Mesothelial cell of epicardium (in vitro differentiated cells): ENCODE measurements at places on chromosomes 1 and 21.

- H3K4me1 ChIP-seq, result no peaks in the 10 kb centered on the region
- no peaks in the 10 kb centered on the region for H3K27me3 ChIP-seq
- DNase-seq, result no peak
- H3K4me3 ChIP-seq, result no peak overlapping the region
- H3K27ac ChIP-seq, result no peak overlapping the region
These were observed 27.5 kb downstream of the LRRC8C start for GRCh38 chr1:89660224-89661061.

GRCh38 chr1:55388960-55389359, 173.8 kb upstream of the USP24 start:
- no peak for DNase-seq
- H3K27ac ChIP-seq, result no peak overlapping the region
- peaks cover 9% of the 10 kb centered on the region for H3K4me1 ChIP-seq
- no peaks in the 10 kb centered on the region for H3K27me3 ChIP-seq
- no peak overlapping the region for H3K4me3 ChIP-seq

DNA sequence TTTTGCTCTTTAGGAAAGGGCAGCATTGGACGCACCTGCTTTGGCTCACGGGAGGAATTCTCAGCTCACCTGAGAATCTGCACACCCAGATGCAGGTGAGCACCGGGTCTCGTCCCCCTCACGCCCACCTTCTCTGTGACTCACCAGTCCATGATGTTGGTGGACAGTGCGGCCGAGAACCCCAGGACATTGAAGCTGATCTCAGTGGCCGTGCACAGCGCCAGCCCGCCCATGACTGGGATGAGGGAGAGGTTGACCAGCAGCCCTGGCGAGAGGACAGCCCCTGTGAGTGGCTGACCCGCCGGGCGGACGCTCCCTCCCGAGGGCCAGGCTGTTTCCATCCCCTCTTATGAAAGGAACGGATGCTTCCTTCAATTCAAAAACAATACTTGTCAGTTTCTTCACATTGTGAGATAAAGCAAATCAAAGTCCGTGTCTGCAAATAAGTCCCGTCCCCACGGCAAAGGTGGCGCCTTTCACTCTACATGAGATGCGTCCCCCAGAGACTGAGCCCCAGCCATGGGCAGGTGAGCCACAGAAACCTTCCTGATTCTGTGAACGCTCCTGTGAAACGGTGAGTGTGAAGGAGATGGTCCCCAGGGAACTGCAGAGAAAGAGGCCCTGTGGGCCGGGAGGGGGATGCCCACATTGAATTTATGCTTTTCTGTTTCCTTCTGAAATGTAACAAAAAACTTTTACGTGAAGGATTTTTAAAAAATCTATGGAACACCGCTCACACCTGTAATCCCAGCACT, 12.7 kb upstream of the CDK11B start:
- H3K4me3 ChIP-seq, result no peak overlapping the region
- peaks cover 10% of the 10 kb centered on the region for H3K36me3 ChIP-seq
- DNase-seq, result no peak
- H3K4me1 ChIP-seq, result no peaks in the 10 kb centered on the region
- no peaks in the 10 kb centered on the region for H3K27me3 ChIP-seq

GRCh38 chr1:208766832-208767231, 522.6 kb upstream of the PLXNA2 start:
- DNase-seq, result peak; percentile 49
- peak overlapping the region; percentile 44 for H3K27ac ChIP-seq
- peaks cover 55% of the 10 kb centered on the region for H3K4me1 ChIP-seq
- no peak overlapping the region for H3K4me3 ChIP-seq
- no peaks in the 10 kb centered on the region for H3K27me3 ChIP-seq

- H3K4me1 ChIP-seq, result peaks cover 23% of the 10 kb centered on the region
- no peak for DNase-seq
- H3K36me3 ChIP-seq, result peaks cover 7% of the 10 kb centered on the region
- no peak overlapping the region for H3K4me3 ChIP-seq
- peak overlapping the region; percentile 18 for H3K27ac ChIP-seq
- no peaks in the 10 kb centered on the region for H3K27me3 ChIP-seq
These were observed 119.8 kb downstream of the GALNT2 start for GRCh38 chr1:230186874-230187273.

DNA sequence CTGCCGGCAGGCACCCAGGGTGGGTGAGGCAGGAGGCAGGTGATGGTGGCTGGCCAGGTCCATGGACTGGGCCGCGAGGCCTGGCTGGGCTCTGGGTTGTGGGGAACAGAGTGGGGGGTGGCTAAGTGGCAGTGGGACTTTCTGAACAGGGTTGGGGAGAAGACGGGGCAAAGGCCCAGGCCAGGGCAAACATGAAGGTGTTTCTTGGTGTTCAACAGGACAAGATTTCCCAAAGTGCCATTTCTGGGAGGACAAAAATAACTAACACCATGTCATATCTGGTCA, 26.8 kb downstream of the STUM start:
- no peak for DNase-seq
- H3K27ac ChIP-seq, result no peak overlapping the region
- H3K36me3 ChIP-seq, result no peaks in the 10 kb centered on the region

- DNase-seq, result no peak
- H3K27ac ChIP-seq, result no peak overlapping the region
- H3K4me3 ChIP-seq, result no peak overlapping the region
- peaks cover 9% of the 10 kb centered on the region for H3K36me3 ChIP-seq
- no peaks in the 10 kb centered on the region for H3K27me3 ChIP-seq
- H3K4me1 ChIP-seq, result peaks cover 5% of the 10 kb centered on the region
These were observed 38.7 kb downstream of the SNX7 start for GRCh38 chr1:98700228-98700627.

DNA sequence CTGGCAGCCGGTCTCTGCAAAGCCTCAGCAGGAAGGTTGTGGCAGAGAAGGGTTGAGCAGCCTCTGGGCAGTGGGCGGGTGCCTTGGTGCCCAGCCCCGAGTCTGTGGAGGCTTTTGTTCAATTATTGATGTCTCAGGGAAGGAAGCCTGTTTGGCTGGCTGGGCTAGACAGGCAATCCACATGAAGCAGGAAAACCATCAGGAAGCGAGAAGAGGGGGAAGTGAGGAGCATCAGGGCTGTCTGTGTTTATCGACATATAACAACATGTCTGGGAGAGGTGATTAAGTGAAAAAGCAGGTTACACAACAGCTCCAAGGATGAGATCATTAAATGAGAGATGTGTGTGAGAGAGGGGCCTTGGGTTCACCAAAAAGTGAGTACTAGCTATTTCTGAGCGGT, 105.4 kb downstream of the UBE2U start:
- H3K4me1 ChIP-seq, result peaks cover 8% of the 10 kb centered on the region
- H3K4me3 ChIP-seq, result no peak overlapping the region
- no peak for DNase-seq
- H3K27ac ChIP-seq, result no peak overlapping the region

- no peaks in the 10 kb centered on the region for H3K27me3 ChIP-seq
- no peaks in the 10 kb centered on the region for H3K4me1 ChIP-seq
- no peak for DNase-seq
- no peak overlapping the region for H3K4me3 ChIP-seq
These were observed 25.3 kb upstream of the DENND1B start for GRCh38 chr1:197800379-197801110.

GRCh38 chr1:33128781-33129180, 47.8 kb downstream of the AZIN2 start:
- no peak overlapping the region for H3K27ac ChIP-seq
- no peak overlapping the region for H3K4me3 ChIP-seq
- peaks cover 3% of the 10 kb centered on the region for H3K36me3 ChIP-seq

- no peaks in the 10 kb centered on the region for H3K27me3 ChIP-seq
- no peaks in the 10 kb centered on the region for H3K36me3 ChIP-seq
These were observed 177.0 kb downstream of the HS2ST1 start for GRCh38 chr1:87091425-87091824.

DNA sequence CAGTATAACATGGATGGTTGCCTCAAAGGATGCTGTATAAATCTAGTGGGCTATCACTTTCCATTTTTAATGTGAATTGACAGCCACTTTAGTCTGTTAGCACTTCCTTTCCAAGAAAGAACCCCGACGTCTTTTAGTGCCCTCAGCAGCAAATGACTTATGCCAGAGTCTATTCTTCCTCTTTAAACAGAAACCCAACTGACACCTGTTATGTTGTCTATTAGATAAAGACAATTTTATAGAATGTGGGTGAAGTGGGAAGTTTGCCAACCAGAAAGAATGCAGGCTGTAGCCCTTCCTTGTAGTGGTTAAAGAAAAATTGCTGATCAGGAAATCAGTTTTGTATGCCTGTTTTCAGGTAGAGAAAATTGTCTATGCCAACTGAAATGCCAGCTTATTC, 344.9 kb downstream of the ZNF326 start:
- no peak for DNase-seq
- no peaks in the 10 kb centered on the region for H3K36me3 ChIP-seq
- H3K4me3 ChIP-seq, result no peak overlapping the region
- H3K27ac ChIP-seq, result no peak overlapping the region
- H3K4me1 ChIP-seq, result peaks cover 3% of the 10 kb centered on the region

- no peak for DNase-seq
- peaks cover 19% of the 10 kb centered on the region for H3K4me1 ChIP-seq
- H3K27ac ChIP-seq, result no peak overlapping the region
- H3K4me3 ChIP-seq, result no peak overlapping the region
- peaks cover 48% of the 10 kb centered on the region for H3K36me3 ChIP-seq
These were observed 18.6 kb downstream of the A3GALT2 start for GRCh38 chr1:33302325-33302724.

DNA sequence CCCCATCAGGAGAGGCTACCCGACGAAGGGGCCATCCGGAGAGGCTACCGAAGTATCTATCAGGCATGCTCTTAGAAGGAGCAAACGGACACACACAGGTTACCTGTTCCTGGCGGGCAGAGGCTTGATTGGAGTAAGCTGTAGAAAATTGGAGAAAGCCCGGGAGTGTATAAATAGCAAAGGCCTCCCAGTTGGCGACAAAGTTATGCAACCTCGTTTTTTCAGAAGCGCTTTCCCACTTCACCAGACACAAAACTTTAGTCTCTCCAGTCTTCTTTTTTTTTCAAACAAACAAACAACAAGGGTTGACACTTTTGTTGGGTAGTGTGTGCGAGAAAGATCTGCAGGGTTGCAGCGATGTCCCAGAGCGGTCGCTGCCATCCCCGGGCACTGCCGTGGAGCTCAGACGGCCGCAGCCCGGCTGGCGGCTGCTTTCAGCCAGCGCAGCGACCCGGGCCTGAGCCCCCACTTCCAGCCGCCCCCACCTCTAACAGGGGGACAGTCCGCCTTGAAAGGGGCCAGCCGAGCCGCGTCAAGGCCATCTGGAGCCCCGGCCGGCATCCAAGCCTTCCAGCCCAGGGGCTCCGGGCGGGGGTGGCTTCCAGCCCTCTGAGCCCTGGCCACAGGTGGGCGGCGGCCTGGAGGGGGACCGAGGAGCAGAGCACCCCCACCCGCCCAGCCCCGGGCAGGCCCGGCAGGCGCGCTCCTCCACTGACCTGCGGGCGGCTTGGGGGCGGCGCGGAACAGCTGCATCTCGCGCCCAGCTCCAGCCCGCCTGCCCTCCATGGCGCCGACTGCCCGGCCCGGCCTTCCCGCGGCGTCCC, 616 bp downstream of the MCOLN3 start:
- H3K4me1 ChIP-seq, result peaks cover 18% of the 10 kb centered on the region
- H3K27ac ChIP-seq, result no peak overlapping the region
- no peaks in the 10 kb centered on the region for H3K36me3 ChIP-seq
- peak overlapping the region; percentile 61 for H3K4me3 ChIP-seq
- peak; percentile 49 for DNase-seq

- H3K4me3 ChIP-seq, result no peak overlapping the region
- no peak for DNase-seq
- no peaks in the 10 kb centered on the region for H3K36me3 ChIP-seq
- H3K27ac ChIP-seq, result no peak overlapping the region
- H3K27me3 ChIP-seq, result no peaks in the 10 kb centered on the region
These were observed 8.1 kb upstream of the XPR1 start for GRCh38 chr1:180623579-180624347.

DNA sequence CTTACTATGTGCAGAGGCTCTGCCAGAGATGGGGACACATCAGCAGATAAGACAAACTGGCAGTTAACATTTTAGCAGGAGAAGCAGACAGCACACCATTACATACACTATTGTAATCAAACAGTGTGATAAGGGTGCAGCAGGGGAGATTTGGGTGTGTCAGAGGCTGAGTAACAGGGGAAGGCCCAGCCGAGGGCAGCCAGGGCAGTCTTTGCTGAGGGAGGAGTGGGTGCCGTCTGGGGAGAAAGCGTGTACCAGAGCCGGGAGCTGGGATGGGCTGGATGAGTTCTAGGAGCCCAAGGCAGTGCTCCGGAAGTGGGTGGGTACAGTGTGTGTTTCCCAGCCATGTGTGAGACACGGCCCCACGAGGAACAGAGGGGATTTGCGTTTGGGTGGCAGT, 31.2 kb downstream of the KCNA10 start:
- no peaks in the 10 kb centered on the region for H3K4me1 ChIP-seq
- no peak for DNase-seq
- H3K4me3 ChIP-seq, result no peak overlapping the region

DNA sequence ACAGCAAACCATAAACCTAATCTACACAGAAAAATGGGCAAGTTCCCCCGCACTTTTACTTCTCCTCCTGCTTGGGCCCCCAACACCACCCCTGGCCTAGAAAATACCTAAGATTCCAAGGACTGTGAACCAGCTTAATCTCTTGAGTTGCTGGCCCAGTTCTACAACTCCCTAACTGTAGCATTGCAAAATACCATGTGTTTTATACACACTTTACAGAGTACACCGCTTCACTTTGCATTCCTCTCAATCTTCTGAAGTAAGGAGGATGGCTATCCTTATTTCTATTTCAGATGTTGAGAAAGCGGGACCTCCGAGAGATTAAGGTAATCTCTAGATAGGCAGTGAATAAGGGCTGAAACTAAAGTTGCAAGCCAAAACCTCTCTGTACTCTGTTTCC, 408.3 kb upstream of the NR5A2 start:
- H3K4me1 ChIP-seq, result peaks cover 28% of the 10 kb centered on the region
- H3K4me3 ChIP-seq, result no peak overlapping the region
- peak overlapping the region; percentile 84 for H3K27ac ChIP-seq
- H3K36me3 ChIP-seq, result no peaks in the 10 kb centered on the region

- H3K27me3 ChIP-seq, result no peaks in the 10 kb centered on the region
- peaks cover 8% of the 10 kb centered on the region for H3K36me3 ChIP-seq
- no peaks in the 10 kb centered on the region for H3K4me1 ChIP-seq
- H3K27ac ChIP-seq, result no peak overlapping the region
These were observed 9.6 kb downstream of the GSTM2 start for GRCh38 chr1:109677459-109677858.

DNA sequence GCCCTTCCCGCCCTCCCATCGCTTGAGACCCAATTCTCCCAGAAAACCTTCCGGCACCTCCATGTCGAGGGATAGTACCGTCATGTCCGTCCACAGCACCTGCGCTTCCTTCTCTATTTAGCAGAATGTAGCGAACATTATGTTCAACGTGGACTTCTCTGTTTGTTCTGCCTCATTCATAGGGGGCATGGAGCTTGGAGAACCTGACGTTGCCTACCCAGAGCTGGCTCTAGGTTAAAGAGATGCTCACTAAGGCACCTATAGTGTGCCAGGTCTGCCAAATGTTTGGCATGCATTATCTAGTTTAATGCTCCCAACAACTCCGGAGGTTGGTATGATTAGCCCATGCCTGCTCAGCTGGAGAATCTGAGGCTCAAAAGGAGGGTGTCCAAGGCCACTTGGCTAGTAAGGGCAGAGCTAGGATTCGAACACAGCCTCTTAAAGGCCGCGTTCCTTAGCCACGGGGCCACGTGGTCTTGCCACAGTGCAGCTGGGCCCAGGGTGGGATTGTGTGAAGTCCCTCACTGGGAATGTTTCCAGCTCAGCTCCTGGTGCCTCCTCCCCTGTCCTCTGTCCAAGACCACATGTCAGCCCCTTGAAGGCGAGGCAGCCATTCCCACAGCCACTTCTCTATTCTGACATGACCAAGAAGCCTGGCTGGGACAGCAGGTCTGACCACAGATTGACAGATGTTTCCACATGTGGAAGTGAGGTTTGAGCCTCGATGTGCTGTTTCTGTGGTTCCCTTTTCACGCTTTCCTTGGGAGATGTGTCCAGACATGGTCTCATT, 57.8 kb downstream of the RUNX3 start:
- no peak overlapping the region for H3K4me3 ChIP-seq
- peaks cover under 1% of the 10 kb centered on the region for H3K4me1 ChIP-seq
- H3K27me3 ChIP-seq, result no peaks in the 10 kb centered on the region
- DNase-seq, result no peak
- no peak overlapping the region for H3K27ac ChIP-seq
- H3K36me3 ChIP-seq, result no peaks in the 10 kb centered on the region
